ENCODE measurements at places on chromosomes 1 and 21.
A peak's percentile ranks its signal among the peaks of the same experiment; 100 is the strongest.

GRCh38 chr1:228166170-228166936 is 749 bp downstream of the IBA57 start:
- peak; percentile 57 for DNase-seq

DNA sequence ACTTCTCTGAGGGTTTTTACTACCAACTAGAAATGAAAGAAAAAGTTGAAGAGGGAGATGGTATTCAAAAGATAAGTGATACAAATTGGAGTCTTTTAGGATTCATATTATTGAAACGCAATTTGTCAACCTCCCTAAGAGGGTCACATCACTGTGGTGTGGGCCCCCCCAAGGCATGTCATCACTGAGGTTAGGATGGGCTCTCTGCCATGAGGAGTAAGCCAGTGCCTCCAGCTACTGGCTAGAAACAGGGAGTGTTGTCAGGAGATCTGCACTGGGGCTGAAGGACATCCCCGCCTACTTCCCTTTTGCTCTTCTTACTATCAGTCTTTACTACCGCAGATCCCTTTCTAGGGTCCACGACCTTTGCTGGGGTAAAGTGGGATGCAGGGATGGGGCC is 25.9 kb downstream of the ITSN1 start:
- peak; percentile 80 for DNase-seq

DNA sequence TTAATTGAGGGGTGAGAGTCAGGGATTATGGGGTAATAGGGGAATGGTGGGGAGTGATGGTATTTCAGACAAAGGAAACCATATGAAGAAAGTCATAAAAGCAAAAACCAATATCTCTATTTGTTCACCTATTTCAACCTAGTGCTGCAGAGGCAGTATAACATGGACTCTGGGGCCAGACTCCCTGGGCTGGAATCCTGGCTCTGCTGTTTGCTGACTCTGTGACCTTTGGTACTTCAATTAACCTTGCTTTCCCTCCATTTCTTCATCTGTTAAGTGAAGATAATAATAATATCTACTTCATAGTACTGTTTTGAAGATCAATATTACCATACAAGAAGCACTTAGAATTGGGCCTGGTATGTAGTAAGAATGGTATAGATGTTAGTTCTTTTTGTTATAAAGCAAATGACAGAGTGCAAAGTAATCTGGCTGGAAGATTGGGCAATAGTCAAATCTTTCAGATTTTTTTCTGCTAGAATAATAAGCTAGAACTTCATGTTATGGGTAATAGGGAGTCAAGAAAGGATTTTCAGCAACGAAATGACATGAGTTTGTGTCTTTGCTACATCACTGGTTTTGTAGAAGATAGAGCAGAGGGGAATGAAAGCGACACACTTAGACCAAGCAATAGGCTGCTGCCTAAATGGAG is 9.0 kb downstream of the EPHX4 start:
- DNase-seq = peak; percentile 28

- no peak for DNase-seq
Observed at GRCh38 chr1:30413606-30414005, 309.8 kb downstream of the MATN1 start.

GRCh38 chr1:89670163-89670562 is 37.2 kb downstream of the LRRC8C start:
- no peak for DNase-seq

DNA sequence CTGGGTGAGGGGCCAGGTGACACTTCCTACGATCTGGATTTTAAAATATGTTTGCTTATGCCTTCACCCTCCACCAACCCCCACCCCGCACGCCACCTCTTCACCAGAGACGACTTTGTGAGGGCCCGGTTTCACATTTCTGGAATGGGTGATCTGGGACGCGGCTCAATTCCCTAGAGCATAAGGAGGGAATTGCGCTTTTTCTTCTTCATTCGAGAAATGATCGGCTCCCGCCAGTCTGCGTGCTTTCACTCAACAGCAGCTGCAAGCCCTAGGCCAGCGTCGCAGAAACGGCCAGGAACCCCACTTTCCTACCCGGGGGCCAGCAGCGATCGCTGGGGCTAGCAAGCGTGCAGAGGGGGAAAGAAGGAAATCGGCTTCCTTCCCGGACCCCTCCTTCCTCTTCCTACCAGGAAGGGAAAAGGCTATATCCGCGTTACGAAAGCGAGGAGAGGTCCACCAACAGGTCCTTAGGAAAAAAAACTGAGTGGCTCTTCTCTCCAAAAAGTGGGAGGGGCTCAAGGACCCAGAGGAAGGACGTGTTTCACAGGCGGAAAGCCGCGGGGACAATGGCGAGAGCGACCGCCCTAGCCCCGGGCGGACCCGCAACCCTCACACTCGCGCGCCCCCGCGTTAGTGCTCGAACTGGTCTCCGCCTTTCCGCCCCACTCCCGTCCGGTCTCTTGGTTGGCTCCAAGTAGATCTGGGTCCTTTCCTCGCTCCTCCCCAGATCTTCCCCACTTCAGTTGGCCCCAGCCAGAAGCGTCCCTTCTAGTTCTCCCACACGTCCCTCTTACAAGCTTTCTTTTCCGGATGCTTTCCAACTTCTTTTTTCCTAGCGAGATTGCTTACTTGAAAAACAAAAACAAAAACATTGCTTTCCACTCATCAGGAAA is 1.1 kb upstream of the ADAMTS1 start:
- DNase-seq = peak; percentile 70

DNA sequence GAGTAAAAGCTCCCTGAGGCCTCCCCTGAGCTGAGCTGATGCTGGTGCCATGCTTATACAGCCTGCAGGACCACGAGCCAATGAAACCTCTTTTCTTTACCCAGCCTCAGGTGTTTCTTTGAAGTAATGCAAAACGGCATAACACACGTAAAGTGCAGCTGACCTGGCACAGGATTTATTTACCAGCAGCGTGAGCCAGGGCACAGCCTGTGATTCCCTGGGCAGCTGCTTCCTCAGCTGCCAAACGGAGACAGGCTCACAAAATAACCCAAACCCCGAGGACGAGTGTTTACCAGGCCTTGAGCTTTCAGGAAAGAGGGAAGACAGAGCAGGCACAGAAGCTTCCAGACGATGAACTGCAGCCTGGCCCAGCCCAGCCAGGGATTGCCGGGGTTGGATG is 120.6 kb upstream of the ARHGEF16 start:
- no peak for DNase-seq

DNA sequence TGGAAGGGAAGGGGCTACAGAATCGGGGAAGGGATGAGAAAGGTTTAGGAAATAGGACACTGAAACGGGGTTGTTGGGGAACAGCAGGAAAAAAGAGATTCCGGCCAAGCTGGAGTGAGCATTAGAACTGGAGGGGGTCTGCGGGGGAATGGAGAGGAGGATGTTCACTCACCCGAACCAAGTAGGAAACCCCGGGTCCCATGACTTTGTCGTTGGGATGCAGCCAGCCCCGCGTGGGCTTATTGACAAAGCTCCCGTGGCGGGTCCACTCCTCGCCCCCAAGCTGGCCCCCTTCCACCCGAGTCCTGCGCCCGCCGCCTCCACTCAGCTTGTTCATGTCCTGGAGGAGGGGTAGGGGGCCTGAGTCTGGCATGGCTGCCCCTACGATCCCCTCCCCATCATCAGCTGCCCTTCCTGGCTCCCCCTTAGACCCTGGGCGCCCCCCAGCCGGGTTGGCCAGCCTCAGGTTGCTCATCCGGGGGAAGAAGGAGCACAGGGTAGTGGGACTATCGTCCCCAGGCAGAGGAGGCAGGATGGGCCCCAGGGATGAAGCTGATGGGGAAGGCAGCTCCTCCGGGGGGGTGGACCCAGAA is 591 bp downstream of the SHC1 start:
- DNase-seq = peak; percentile 29

GRCh38 chr1:170513138-170513537 is 18.8 kb upstream of the GORAB start:
- no peak for DNase-seq

DNA sequence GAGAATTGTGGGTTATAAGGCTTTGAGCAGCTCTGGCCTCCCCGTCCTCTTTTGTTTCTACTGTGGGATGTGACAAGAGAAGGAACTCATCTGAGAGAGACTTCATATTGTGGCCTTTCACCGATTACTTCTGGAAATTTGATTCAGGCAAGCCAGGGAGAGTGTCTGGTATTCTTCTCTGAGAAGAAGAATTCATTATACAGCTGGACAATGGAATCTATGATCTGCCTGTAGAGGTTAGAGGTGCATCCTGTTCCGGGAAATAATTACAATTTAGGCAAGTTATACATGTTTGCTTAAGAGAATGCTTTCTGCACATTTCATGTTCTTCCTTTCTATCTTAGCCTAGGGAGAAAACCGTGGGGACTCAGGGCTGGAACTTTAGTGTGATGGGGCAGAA is 12.8 kb upstream of the RNU1-2 start:
- peak; percentile 68 for DNase-seq

- no peak for DNase-seq
Observed at GRCh38 chr1:110123224-110123623, 11.0 kb downstream of the UBL4B start.

DNA sequence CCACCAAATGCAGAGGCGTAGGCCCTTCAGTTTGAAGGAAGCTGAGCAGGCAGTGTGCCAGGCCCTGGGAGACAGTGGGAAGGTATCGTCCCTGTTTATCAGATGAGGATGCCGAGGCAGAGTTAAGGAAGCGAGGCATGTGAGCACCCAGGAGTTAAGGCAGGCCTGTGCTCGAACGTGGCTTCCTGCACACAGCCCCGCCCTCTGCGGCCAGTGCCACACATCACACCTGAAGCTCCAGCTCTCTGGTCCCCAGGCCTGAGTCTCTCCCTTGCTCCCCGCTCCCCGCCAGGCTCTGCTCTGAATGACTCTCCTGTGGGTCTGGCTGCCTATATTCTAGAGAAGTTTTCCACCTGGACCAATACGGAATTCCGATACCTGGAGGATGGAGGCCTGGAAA is 32.1 kb downstream of the EPHX1 start:
- DNase-seq = no peak

DNA sequence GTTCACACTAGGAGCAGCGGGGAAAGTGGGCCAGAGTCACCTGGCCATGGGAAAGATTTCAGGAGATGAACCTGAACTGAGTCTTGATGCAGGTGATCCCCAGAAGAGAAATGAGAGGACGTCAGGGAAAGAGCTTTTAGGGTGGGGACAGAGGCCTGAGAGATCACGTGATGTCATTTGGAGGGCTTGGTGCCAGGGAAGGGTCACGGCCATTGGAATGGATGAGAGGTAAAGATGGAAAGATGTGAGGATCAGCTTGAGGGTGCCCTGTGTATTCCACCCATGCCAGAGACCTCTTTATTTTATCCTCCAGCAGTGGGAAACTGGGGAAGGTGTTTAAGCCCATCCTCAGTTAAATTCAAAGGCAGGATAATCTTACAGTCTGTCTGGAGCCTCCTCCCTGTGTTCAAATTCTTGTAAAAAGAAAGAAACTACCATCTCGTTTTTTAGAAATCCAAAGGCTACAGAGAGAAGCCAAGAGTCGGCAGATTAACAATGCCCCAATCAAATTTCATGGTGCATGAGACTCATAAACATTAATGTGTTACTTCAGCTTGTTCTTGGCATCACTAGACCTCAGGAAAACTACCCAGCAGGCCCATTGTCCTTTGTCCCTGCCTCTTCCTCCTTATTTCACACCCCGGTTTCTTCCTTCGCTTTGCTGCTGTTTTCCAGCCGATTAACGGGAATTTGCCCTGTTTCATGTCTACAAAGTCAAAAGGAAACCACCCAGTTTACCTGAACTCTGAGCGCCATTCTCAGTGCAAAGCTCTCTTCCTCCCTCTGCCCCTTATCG is 93.1 kb upstream of the LRRC8D start:
- DNase-seq = no peak

DNA sequence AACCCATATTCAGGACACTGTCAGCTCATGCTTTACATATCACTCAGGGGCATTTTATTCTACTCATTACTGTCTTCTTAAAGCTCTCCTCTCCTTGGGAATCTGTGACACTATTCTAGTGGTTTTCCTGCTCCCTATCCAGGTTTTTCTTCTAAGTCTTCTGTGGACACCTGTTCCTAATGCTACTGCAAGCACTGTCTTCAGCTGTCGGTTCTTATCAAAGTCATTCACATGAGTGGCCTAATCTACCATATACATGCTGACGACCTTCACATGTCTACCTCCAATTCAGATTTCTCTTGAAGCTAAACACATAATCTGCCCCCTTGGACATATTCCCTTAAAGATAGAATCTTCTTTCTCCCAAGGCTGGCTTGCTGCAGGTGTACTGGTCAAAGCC is 39.8 kb upstream of the PRRX1 start:
- no peak for DNase-seq

DNA sequence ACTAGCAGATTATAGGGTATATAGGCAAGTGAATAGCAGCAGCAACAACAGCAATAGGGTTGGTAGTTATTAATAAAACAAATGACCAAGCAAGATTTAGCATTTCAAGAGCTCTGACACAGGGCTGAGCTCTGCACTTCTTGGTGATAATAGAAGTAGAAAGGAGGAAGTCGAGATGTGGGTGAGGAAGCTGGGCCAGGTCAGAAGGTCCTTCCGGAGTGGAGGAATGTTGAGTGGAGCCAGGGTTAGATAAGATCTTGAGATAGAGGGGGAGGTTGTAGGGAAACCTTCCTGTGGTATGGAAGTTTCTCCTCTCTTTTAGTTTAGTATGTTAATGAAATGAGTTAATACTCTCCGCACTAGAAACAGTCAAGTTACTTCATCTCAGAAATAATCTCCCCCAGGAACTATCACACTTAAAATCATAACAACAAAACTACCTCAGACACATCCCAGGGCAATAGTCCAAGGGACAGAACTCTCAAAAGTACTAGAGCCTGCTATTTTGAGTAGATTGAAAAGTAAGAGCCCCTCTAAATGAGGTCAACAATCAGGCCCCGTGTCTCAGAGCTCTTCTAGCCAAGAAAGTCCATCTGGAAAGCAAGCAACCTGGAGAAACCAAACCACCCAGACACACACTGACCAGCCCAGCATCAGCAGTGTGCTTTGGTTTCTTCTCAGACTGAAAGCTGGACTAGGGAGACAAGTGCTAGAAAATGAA is 45.4 kb upstream of the ATP1B1 start:
- DNase-seq = peak; percentile 19
